ENCODE measurements at places on chromosomes 6 and 20.

DNA sequence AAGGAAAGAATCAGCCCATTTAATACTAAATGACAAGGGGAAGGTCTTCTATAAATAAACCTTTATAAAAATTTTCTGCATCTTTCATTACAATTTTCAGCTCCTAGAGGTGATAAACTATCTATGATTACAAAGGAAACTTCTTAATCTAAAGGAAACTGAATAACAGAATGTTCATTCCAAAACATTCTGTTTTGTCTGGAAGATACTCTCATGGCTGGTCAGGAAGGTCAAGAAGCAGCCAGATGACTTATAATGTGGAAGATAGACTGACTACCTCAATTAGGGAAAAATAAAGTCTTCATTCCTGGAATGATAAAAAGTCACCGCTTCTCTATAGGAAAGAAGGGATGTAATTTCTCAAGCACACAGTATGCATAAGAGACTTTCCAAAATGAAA lies 131.3 kb downstream of the GMDS start:
- DNase-seq: no peak

- DNase-seq: peak; percentile 60
Observed at GRCh38 chr6:41427642-41428335, 92.4 kb downstream of the NCR2 start.

GRCh38 chr6:1817033-1817761 lies 207.5 kb downstream of the FOXC1 start:
- no peak for DNase-seq

DNA sequence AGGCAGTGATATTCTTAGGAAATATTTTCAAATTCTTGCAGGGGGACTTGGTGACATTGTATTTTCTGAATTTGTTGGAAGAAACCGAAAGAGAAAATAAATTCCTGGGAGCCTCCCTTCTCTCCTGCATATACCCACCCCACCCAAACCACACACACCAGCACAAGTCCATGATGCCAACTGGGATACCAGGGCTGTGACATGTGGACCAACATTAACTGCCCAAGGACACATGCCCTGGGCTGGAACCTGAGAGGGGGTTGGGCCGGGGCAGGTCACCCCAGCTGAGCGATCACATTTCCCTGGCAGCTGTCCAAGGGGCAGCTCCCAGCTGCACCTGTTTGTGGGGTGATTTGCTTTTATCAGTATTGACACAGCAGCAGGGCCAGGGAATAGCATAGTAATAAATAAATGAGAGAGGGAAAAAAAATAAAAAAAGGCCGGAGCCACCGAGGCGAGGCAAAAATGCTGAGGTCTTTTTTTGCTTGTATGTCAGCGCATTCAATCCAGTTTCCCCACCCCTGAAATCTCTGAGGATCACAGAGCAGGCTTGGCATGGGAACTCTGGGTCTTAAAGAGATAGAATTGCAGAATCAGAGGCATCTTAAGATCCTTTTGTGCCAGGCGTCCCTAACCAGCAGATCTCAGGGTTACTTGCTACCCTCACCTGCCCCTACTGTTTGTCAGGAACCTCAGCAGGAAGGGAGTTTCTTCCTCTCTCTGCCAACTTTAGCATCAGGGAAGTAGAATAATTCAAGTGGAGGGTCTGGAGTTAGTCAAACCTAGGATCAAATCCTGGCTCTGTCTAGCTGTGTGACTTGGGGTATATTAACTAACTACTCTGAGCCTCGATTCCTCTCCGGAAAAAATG lies 66.5 kb upstream of the PIM1 start:
- no peak for DNase-seq

DNA sequence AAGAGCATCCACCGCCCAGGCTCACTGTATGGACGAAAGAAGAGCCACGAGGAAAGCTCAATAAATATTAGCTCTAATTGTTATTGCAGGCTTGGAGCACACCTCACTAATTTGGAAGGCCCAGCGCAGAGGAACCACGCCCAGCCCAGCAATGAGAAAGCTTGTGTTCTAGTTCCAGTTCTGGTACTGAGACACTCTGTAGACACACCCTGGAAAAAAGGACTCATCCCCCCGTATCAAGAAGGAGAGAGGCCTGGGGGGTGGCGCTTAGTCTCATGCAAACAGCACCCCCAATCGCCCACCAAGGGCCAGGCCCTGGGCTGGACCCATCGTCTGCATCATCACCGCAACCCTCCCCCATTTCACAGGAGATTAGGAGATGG lies 156.9 kb downstream of the BMP7 start:
- no peak for DNase-seq

DNA sequence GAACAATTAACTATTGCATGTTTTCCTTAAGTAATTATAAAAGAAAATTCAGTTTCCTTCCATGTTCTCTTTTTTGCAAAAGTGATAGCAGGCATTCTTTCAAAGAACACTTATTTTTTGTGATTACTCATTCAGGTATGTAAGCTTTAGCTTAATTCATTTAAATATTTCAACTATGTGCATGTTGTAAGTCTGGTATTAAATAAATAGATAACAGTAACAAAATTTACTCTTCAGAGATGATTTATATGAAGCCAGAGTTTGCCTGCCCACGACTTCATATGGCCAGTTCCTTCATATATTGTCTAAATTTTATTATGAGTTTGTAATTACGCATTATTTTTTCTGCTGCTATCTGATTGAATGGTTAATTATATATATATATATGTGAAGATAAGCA lies 110.9 kb downstream of the ADGRG6 start:
- no peak for DNase-seq

DNA sequence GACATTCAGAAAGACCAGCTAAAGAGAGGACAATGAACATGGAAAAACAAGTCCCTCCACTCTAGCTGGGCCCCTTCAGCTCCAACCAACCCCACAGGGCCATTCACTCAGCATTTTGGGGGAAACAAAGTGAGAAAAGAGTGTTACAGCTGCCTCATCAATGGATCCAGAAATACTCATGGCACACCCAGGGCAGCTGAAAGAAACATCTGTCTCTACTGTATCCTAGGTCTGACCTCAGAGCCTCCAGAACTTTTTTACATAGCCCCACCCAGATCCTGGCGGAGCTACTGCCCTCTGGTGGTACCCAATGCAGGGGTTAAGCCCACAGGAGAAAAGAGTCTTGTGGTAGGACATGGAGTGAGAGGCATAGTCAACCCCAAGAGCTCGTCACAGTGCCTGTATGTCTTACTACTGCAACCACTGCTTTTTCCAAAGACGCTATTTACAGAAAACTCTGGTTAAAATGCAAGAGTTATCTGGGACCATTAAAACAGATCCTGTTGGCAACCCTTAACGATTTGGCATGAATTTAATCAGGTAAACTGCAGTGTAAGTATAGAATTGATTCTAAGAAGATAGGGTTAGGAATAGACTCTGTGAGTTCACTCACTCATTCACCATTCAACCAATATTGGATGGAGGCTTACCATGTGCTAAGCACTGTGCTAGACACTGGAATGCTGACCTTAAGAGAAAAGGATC lies 37.4 kb upstream of the FAM83C start:
- peak; percentile 62 for DNase-seq

- DNase-seq: no peak
Observed at GRCh38 chr6:36334832-36335459, 1.7 kb downstream of the BNIP5 start.

DNA sequence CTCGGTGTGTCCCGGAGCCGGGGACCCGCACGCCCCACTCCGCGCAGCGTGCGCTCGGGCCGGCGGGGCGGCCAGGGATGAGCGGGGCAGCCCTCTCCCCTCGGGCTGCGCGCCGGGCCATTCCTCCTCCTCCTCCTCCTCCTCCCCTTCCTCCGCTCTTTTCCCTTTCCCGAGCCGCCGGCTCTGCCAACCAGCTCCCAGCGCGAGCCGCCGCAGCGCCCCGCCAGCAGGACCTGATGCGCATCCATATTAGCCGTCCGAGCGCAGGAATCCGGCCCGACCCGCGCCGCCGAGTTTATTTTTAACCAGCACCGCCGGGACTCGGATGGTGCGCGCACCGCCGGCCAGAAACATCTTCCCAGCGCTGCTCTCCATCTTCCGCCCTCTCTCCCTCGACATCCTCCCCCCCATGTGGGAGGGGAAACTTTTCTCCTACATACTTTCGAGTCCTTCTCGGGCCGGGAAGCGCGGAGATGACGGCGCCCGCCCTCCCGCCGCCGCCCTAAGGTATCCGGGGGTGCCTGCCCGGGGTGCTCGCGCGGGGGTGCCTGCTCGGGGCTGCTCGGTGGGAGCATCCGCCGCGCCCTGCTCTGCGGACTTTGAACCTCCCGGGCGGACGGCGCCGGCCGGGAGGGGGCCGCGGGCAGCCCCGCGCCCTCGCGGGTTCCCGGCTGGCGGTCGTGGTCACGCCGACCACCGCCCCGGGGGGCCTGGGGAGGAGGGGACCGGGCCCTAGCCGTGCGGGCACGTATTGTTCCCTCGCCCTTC lies 619 bp downstream of the RREB1 start:
- peak; percentile 50 for DNase-seq

Measured in RKO (cell line).